ENCODE measurements at places on chromosomes 1 and 21. TPM values are rescaled to one million over a fixed set of nuclear protein-coding genes. Genes with fewer than 3 reads are reported as not detected.

Gene RNU1-3
- 3,866 TPM for total RNA-seq

Gene CFHR5
- total RNA-seq: not detected

Gene CRYBG2
- 5.7 TPM for total RNA-seq

Gene CHRNB2
- total RNA-seq: not detected

Gene PRAMEF6
- not detected for total RNA-seq

Gene SYPL2
- not detected for total RNA-seq

Gene WDR64
- total RNA-seq: not detected

Gene S100B
- not detected for total RNA-seq

Gene C1orf141
- total RNA-seq: not detected

Gene LCE2B
- not detected for total RNA-seq

Gene COG2
- 44.6 TPM for total RNA-seq

DNA sequence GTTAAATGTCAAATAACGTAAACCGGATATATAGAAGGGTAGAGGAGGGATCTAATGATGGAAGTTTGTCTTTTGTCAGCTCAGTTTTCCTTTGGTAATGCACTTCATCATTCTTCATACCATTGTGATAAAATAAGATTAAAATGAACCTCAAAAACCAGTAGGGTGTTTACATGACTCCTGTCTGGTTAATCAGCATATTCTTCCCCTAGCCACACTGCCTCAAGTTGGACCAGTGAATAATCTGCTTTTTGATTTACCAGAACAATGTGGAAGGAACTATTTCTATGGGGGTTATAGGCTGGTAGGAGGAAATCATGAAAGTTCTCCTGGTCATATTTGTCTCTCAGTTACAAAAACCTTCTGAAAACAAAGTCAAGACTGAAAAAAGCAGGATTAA is 634.7 kb downstream of the NCAM2 start:
- no peak for DNase-seq

- DNase-seq: no peak
These were observed 47.7 kb downstream of the PARP1 start for GRCh38 chr1:226360106-226360746.

- no peak for DNase-seq
These were observed 17.2 kb downstream of the DPYD start for GRCh38 chr1:97903626-97904025.

- no peak for DNase-seq
These were observed 499.8 kb downstream of the KIF26B start for GRCh38 chr1:245654460-245655050.

- DNase-seq: no peak
These were observed 5.7 kb downstream of the AHCYL1 start for GRCh38 chr1:109990302-109990653.

GRCh38 chr1:215887627-215888026 is 320.5 kb downstream of the KCTD3 start:
- DNase-seq: no peak

GRCh38 chr1:46595127-46595526 is 8.9 kb downstream of the MKNK1 start:
- no peak for DNase-seq

DNA sequence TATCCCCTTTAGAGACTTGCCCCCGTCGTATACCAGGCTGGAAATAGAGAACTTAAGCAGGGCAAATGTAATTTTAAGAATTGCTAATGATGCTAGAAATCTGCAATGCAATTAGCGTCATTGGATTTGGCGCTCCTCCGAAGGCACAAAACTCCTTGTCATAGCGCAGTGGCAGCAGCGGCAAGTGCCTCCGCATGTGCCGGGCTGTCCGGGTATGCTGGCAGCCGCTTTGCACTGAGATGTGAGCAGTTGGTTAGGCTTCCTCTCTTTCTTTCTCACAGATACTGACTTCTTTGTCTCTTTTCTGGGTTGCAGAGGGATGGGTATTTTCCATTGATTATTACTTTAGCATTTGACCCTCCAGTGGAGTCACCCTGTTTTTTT is 193.4 kb upstream of the LMO4 start:
- no peak for DNase-seq

- no peak for DNase-seq
These were observed 9.4 kb downstream of the ZCCHC17 start for GRCh38 chr1:31306278-31306677.

GRCh38 chr1:118209648-118210047 is 24.6 kb upstream of the SPAG17 start:
- DNase-seq: no peak

DNA sequence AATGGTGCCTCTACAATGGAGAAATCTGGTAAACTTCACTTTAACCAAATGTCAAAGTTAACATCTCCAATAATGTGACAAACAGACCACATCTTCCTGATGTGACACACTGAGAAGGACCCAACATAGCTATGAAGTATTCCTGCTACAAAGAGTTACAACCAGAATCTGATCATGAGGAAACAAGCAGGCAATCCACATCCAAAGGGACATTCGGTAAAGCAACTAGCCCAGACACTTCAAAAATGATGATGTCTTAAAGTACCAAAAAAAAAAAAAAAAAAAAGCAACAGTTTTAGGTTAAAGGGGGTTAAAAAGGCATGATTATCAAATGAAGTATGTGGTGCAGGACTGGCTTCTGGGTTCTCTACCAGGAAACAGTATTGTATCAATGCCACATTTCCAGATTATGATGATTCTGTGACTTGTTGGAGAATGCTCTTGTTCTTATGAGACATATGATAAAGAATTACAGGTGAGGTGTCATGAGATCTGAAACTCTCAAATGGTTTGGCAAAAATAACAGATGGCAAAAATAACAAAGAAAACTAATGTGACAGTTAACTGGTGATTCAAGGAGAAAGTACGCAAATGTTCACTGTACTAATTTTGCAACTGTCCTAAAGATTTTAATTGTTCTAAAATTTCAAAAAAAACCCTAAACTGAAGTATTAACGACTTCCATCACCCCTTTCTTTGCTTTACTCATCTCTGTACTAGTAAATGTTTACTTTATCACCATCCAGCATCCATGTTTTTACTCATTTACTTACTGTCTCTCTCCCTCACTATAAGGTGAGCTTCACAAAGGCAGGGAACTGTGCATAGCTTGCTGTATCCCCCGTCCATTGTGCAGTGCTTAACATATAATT is 2.8 kb downstream of the CD58 start:
- DNase-seq: no peak

DNA sequence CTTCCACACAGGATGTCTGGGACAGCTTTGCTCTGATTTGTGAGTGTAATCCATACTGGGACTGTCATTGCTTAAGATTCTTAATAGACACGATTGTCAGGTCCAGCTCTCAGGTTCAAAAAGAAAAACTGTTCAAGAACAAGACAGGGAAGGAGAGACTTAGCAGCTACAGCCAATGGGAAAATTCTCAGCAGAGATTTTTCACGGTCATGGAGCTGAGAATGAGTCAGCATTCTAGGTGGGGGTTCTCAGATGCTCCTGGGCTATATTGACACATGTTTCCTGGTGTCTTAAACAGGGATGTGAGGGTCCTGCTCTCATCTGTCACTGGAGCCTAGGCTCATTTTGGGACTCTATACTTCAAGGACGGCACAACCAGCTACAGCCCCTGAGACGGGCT is 318.3 kb downstream of the RRAGC start:
- no peak for DNase-seq

DNA sequence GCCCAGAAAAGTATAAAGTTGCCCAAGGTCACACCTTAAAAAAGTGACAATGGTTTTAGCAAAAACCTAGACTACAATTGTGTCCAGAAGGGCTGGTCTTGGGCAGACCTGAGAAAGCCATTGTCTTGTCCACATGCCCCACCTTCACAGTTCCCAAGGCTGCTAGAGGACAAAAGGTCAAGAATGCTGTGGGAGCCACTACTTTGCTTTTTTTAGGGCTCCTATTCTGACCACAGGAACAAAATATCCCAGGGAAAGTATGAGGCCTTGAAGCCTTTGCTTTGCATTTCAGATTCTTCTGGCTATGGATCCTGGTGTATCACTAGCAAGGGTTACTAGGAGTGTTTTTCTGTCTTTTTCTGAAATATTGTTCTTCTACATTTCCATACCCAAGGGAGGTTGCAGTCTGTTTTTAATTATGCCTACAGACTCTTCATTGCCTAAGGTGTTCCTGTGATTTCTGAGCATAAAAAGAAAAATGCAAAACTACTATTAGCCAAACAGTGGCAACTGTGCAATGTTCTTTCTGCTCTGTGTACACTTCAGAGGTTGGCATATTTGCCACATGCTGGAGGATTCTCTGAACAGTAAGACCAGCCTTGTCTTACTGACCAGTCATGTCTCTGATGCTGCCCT is 10.7 kb downstream of the C1orf162 start:
- no peak for DNase-seq

- no peak for DNase-seq
These were observed 355.5 kb downstream of the LMO4 start for GRCh38 chr1:87684194-87684593.

DNA sequence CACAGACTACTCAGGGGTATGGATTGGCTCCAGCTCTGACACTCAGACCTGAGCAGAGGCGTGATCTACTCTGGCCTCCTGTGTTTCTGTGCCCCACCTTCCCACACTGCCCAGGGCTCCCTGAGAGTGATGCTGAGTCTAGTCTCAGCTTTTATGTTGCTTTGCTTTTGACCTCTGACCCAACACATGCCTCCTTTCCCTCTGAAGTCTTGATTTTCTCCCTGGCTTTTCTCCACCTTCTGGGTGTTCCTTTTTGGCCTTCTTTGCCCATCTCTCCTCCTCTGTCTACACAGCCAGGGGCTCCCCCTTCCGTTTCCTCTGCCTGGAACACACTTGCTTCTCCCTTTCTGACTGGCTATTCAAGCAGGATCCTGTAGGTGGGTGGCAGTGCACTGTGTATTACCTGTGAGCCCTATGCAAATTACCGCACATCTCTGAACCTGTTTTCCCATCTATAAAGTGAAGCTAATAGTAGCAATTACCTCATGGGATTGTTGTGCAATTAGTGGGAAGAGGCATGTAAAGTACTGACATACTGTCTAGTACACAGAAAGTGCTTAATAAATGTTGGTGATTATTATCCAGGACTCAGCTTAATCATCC is 13.7 kb upstream of the MEX3A start:
- no peak for DNase-seq

DNA sequence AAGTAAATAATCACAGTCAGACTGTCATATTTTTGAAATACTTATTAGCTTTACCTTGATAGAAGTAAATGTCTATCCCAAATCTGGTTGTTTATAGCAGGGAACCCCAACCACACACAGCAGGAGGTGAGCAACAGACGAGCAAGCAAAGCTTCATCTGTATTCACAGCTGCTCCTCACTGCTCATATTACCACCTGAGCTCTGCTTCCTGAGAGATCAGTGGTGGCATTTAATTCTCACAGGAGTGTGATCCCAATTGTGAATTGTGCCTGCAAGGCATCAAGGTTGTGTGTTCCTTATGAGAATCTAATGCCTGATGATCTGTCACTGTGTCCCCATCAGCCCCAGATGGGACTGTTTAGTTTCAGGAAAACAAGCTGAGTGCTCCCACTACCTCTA is 104.3 kb downstream of the GPATCH2 start:
- no peak for DNase-seq

DNA sequence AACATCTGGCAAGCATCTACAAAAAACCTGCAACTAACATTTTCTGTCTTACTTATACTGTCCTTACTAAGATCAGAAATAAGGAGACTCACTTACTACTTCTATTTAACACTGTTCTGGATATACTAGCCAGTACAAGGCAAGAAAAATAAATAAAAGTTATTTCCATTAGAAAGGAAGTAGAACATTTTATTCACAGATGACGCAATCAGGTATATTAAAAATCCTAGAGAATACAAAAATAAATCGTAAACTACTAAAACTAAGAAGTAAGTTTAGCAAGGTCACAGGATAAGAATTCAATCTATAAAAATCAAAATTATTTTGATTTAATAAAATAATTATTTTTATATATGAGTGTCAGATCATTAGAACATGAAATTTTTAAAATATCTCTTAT is 264.6 kb downstream of the BARHL2 start:
- no peak for DNase-seq

- no peak for DNase-seq
These were observed 60.7 kb downstream of the ACBD3 start for GRCh38 chr1:226125831-226126230.

DNA sequence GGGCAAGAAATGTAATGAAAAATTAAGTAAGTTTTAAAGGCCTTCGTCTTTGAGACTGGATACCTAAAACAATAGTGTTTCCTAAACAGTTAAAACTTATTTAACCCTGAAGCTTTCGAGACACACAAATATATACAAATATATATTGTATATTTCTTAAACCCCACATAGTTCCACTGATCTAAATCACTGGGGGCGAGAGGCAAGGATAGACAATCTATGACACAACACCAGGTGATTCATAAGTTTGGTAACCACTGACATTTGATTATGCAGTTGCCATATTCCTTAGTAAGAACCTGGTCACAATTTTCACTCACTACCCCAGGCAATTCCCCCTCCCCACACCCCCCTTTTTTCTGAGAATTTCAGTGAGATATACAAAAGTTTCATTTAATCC is 55.3 kb upstream of the BOLA1 start:
- no peak for DNase-seq

DNA sequence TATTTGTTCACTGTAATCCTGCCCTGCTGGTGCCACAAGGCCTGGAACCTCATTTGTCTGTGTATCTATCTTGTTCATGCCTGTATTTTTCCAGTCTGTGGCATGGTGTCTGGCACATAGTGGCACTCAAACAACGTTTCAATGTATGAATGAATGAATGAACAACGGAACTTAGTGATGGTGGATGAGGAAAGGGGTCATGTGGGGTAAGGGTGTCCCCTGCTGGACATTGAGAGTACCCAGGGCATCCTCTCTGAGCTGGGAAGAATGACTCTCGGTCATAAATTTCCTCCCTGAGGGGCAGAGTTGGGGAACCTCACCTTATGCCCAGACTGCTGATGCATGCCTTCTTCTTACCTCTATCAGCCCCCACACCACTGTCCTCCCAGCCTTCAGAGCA is 18.9 kb upstream of the ZNF683 start:
- DNase-seq: peak; percentile 58

- no peak for DNase-seq
These were observed 25.0 kb upstream of the DDX59 start for GRCh38 chr1:200694738-200695137.

- DNase-seq: no peak
These were observed 122.5 kb downstream of the GIPC2 start for GRCh38 chr1:78168306-78168705.

DNA sequence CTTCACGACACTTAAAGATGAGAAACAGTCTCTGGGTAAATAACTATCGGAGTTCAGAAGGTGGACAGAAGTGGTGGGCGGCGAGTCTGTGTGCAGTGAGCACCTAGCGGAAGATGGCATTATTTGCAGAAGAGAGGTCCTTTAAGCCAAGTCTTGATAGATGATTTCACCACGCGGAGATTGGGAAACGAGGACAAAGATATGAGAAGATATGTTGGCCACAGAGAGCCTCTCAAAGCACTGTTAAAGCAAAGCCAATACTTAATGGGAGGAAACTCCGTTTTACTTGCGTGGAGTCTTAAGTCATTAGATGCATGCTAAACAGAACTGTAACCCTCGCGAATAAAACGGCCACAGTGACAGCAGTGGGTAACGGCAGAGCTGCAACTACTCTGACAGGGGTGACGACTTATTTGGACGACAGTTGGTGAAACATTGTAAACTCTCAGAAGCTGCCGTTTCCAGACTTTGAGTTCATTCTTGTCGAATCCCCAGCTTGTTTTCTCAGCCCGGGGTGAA is 577 bp upstream of the CEP350 start:
- no peak for DNase-seq

- DNase-seq: no peak
These were observed 27.8 kb downstream of the TFF3 start for GRCh38 chr21:42287193-42288083.

- DNase-seq: peak; percentile 77
These were observed 8.7 kb upstream of the PIK3C2B start for GRCh38 chr1:204503122-204503912.

All from CD4-positive, alpha-beta memory T cell (primary cell).